ENCODE measurements at places on chromosomes 6 and 20.

- DNase-seq = no peak
Measured at GRCh38 chr6:100456141-100456907, 8.4 kb downstream of the SIM1 start.

GRCh38 chr20:44615876-44616603, 33.7 kb downstream of the PKIG start:
- no peak for DNase-seq

DNA sequence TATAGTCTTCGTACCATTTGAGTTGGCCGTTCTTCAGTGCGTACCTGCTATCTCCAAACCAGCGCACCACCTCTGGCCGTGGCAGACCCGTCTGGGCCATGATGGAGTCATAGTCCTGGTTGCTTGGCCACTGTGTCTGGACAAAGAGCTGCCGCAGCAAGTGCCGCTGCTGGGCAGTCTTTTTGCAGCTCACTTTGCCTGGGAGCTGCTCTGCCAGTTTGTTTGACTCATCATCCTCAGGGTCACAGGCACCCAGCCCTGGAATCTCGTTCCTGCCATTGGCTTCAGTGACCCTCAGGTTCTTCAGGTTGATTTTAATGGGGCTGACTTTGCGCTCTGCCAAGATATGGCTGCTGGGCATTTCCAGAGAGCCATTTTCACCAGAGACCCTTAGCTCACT, 65.1 kb downstream of the PLCG1 start:
- DNase-seq = no peak

DNA sequence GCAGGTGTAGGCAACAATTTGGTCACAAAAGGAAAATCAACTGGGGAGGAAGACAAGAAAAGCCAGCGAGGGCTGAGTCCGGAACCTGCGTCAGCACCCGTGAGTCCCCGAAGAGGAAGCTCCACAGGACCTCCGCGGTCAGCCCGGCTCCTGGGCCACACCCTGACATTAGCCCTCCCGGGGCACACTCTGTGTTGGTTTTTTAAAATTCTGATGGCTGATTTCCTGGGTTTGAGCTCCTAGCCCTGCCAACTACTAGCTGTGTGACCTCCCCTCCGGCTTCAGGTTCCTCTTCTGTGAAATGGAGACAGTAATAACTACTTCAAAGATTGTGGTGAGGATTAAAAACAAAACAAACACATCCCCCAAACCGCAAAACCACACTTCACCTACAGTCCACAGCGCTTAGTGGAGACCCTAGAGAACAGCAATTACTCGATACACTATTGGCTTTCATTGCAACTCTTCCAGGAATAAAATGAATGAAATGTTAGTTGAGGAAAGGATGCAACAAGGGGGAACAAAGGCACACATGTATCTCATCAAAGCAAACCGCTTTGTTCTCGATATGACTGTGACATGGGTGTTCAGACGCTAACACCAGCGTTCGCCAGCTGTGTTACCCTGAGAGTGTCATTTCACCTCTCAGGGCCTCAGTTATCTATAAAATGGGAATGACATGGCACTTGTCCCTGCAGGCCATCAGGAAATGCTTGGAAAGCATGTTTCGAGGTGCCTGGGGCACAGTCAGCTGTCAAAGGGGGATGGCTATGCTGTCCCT, 985 bp downstream of the ZBP1 start:
- peak; percentile 75 for DNase-seq

DNA sequence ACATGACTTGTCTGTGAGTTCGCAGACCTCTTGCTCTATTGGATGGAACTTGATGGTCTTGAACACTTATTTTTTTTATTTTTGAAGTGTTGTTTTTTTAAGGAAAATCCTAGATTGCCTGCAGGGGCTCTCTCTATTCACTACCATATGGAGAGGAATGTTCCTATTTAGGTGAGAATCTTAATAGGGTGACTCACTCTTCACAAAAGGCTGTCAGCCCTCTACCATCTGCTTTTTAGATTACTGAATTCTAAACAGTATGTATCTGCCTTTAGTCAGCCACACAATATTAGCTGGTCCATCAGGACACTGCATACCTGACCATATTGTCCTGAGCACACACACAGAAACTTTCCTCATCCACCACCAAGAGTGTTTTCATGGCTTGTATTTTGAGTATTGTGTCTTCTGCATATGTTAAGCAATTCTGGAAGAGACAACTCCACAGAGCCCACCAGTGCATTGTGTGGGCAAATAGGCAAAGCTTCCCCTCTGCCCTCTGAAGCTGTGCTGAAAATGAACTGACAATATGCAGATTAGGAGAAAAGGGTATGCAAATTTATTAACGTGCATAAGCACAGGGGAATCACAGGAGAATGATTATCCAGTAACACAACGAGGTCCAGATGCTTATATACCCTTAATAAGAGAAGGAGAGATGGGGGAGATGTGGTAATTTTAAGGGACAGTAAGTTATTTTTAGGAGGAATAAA, 6.6 kb upstream of the BTBD9 start:
- DNase-seq = no peak

DNA sequence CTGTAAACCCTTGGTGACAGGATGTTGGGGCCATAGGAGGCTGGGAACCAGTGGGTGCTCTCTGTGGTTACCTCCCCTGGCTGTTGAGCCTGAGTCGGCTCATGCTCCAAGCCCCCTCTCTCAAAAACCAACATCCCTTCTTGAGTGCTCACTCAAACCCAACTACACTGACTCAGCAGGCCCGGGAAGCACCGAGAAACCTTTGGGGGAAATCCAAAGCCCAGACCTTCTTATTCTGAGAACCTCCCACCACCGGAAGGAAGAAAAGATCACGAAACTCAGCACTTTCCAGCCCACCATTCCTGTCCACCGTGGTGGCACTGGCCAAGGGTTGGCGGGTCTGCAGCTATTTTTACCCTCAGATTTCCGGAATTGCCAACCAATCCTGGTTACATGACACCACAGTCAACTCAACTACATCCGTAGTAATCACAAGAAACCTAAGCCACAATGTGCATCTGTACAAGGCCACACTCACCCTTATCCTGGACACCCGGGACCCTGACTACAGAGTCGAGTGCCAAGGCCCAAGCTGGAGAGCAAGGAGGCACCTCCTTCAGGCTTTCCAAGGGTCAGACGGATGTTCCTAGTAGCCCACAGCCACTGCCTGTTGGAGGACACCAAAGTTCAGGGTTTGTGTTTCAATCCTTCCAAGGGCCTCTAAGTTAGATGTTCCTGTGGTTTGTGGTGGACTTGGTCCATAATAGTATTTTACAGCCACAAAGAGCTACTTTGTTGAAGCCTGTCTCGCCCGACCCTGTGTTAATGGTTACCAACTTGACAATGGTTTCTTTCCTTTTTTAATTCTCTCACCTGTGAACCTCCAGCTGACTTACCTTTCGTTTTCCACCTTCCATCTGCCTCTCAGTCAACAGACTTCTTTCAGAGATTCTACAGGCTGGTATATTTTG, 317.0 kb downstream of the CDC5L start:
- DNase-seq = no peak

DNA sequence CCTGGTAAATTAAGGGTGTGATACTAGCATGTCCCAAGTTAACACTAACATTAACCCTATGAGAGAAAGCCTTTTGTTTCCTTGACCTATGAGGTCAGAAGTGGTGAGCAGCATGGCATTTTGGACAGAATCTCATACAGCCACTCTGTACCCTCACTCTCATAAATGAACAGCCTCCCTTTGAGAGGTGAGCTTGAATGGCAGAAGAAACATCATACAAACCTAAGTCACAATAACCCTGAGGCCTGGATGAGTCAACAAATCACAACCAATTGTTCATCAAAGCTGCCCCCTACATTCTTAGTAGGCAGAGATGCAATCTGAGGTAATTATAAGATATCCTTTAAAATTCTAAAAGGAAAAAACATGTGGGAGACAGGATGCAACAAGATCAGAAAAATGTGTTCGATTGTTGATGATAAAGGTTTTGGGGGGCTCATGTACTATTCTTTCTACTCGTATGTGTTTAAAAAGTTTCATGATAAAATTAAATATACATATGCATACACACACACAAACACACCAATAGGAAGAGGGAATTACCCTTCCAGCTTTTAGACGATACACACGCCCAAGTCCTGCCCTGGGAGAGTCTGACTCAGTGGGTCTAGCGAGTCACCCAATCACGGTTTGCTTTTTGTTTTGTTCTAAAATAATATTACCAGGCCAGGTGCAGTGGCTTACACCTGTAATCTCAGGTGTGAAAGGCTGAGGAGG, 117.3 kb downstream of the ARHGAP18 start:
- DNase-seq = no peak
